ENCODE measurements at places on chromosomes 6 and 20.

GRCh38 chr6:2844008-2844407, 2.3 kb upstream of the SERPINB1 start:
- DNase-seq, result no peak

DNA sequence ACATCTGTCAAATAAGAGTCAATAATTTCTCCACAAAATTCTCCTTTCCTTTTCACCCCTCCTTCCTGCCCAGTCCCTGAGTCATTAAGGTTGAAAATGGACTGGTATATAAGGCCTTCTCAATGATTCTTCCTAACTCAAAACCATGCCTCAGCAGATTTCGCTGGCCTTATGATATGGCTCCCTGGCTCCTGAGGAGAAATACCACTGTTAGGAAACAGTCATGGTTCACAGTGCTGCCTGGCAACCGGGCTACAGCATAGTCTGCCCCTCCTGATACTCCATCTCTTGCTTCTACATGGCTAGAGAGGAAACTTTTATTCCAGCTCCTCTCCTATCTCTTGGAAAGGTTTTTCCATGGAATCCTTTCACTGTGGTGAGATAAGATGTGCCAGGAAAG, 4.7 kb downstream of the UBE2J1 start:
- DNase-seq, result no peak

DNA sequence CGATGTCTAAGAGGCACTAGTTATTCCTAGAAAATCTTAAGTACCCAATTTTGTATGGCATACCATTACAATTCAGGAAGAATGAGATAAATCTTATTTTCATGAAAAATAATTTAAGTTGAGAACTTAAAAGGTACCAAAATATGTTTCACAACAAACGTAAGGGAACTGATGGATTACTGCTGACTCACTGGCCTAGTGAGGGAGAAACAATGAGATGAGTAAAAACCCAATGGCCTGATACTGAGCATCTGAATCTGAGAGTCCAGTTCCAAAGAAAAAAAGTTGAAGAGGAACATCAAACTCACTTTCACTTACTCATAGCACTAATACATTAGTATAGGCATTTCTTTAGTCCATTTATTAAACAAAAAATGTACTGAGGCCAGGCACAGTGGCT, 56.0 kb downstream of the MDN1 start:
- DNase-seq, result no peak

DNA sequence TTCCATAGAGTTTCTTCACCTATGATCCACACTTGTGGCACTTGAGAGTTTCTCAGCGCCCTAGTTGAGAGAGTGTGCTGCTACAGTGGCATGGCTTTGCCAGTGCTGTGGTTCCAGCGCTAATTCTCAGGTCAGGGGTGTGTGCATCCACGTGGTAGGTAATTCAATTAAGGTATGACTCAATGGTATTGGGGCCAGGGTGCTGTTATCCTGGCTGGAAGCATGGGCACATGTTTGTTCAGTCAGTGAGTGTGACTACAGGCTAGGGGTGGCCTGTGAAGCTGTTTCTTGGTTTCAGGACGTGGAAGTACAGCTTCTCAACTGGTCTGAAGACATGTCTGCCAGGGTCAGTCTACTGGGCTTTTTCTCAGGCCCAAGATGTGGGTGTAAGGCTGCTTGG, 3.0 kb upstream of the SEMG2 start:
- DNase-seq, result peak; percentile 46

DNA sequence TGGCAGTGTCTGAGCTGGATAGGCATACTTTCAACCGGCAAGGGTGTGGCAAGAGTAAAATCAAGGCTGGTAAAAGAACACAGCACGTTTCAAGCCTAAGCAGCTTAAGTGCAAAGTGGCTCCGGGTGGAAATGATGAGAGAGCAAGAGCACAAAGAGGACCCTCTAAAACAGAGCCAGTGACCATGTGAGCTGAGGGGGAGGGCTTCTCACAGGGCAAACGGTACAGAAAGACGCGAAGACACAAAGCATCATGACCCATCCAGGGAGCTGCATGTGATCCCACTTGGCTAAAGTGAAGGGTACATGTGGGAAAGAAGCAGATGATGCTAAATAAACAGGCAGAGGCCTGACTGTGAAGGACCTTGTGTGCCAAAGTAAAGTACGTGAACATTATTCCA, 25.7 kb downstream of the FKBP5 start:
- no peak for DNase-seq

DNA sequence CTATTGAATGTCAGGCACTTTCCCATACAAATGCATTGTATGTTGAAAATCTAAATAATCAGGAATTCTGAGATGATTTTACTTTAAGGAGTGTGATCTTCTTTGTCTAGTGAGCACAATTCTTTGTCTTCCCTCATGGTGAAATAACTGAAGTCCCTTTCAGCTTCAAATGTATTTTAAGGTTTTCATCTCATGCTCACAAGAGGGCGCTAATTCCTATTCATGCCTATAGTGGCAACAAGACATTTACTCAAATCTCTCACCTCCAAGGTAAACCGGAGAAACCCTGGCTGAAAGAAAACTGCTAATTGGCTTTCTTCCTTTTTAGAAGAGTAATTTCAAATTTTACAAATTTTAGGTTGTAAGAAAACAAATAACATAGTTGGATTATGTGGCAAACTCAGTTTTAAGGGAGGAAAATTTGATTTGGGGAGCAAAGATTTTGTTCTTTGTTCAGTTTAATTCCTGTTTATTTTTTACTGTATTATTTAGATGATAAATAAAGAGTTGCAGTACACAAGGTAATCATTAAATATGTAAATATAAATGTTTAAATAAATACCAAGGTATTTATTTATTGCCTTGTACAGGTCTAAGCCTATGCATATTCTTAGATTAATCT, 69.1 kb downstream of the SLC35F1 start:
- no peak for DNase-seq

DNA sequence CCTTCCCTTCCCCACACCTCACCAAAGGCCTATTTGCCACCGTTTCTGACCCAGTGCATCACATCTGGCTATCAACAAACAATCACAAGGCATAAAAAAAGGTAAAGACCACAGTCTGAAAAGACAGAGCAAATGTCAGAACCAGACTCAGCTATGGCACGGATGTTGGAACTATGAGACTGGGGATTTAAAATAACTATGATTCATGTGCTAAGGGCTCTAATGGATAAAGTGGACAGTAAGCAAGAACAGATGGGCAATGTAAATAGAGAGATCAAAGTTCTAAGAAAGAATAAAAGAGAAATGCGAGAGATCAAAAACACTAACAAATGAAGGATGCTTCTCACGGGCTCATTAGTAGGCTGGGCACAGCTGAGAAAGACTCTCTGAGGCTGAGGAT, 99.5 kb downstream of the LAMP5 start:
- DNase-seq, result no peak

GRCh38 chr6:2763876-2764540, 1.2 kb upstream of the WRNIP1 start:
- DNase-seq, result no peak

- DNase-seq, result no peak
These were observed 412.6 kb upstream of the PLCB4 start for GRCh38 chr20:8656335-8656734.

- DNase-seq, result no peak
These were observed 20.3 kb upstream of the SPDEF start for GRCh38 chr6:34576286-34576955.

DNA sequence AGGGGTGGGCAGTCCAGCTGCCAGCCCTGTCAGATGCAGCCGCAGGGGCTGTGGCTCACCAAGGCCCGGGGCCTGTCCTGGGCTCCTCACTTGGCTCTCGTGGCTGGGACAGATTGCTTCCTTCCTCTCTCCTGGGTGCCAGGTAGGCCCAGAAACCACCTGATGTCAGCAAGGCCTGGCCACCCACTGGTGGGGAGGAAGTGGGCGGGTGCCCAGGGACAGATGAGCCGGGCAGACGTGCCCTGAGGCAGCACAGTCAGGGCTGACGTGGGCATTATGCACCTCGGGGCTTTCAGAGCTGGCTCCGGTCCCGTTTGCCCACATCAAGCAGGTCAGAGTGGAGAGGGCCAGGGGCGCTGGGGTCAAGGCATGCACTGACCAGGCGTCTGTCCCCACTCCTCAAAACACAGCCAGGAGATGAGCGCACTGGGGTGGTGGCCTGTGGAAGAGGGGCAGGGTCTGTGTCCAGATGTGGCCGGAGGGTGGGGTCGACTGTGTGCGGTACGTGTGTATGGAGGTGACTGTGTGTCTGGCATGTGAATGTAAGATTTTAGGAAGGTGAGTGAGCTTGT, 133.2 kb upstream of the PTPN1 start:
- peak; percentile 88 for DNase-seq

- DNase-seq, result no peak
These were observed 10.6 kb downstream of the NRN1 start for GRCh38 chr6:5995949-5996713.

GRCh38 chr20:53897884-53898555, 172.4 kb downstream of the BCAS1 start:
- no peak for DNase-seq

GRCh38 chr20:11982955-11983470, 65.3 kb downstream of the BTBD3 start:
- DNase-seq, result no peak

GRCh38 chr20:47521059-47521808, 19.5 kb downstream of the NCOA3 start:
- no peak for DNase-seq

- no peak for DNase-seq
These were observed 801 bp downstream of the SRC start for GRCh38 chr20:37346535-37347346.

DNA sequence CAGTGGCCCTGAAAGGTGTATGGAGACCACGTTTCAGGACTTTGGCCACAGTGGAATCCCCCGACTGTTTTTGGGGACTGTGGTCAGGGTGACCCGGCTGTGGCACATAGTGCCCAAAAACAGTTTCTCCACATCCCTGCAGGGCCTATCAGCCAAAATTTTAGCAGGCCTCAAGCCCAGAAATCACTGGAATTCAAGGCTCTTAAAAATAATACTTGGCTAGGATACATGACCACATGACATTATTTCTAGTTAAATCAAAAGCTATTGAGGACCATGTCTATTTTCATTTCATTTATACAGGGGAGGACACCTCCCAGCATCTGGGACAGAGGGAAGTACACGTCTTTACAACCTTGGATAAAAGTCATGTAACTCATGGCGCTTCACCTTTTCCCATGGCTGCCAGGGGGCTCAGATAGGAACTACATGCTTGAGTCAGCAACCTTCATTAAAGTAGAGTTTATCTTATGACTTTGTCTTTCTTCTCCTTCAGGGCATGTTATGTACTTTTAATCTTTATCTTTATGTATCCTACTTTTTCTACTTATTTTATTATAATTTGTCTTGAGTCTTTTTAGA, 70.8 kb upstream of the CD93 start:
- no peak for DNase-seq

DNA sequence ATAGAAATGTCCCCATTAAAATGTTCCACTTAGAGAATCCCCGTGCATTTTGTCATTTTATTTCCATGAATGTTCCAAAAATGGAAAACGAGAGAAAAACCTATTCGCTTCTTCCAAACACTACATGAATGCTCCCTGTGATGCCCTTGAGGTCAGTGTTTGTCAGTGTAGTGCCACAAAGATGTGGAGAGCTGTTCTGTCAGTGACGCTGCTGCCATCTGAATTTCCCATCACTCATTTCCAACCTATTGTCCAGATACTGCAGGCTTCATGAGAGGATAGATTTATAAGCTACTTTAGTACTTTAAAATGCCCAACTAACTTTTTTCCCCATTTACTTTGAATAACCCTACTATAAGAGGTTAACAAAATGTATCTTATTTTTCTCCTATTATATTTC, 335.8 kb downstream of the CDKAL1 start:
- no peak for DNase-seq

GRCh38 chr20:25532015-25532751, 53.1 kb downstream of the NINL start:
- DNase-seq, result peak; percentile 45

GRCh38 chr6:81766482-81767069, 14.1 kb upstream of the TENT5A start:
- peak; percentile 73 for DNase-seq

GRCh38 chr20:41406896-41407444, 40.4 kb upstream of the EMILIN3 start:
- no peak for DNase-seq

GRCh38 chr20:48709744-48710143, 118.1 kb downstream of the PREX1 start:
- no peak for DNase-seq

GRCh38 chr6:105215506-105215905, 35.7 kb upstream of the POPDC3 start:
- DNase-seq, result no peak
